ENCODE measurements at places on chromosomes 3 and 15.

GRCh38 chr3:129574206-129574605, 31.2 kb downstream of the H1-8 start:
- no peak for DNase-seq

DNA sequence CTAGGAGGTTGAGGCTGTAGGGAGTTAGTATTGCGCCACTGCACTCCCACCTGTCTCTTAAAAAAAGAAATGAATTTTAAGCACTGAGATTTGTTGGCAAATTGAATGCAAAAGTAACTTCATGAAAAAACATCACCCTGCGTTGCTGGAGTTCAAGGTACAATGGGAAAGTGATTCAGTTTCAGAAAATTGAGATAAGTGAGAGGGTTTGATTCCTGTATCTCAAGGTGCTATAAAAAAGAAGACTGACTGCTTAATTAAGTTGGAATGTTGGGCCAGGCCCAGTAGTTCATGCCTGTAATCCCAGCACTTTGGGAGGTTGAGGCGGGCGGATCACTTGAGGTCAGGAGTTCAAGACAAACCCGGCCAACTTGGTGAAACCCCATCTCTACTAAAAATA, 39.1 kb downstream of the IQGAP1 start:
- DNase-seq = no peak

DNA sequence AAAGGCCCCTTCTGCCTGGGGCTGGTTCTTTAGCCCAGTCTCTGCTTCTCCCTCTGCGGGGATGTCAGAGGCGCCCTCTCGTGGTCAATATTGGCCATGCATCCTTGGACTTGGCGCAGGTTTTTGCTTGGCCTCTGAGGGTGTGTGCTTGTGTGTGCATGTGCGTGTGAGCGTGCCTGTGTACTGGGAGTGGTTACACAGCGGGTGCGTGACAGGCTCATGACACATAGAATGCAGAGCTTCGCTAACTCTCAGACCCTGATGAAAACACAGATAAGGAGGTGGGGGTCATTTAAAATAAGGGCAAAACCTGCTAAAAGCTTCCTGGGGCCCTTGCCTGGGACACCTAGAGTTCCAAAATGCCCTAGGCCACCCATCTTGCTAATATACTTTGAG, 160.9 kb downstream of the SMAD6 start:
- DNase-seq = peak; percentile 58

GRCh38 chr3:78255403-78255802, 1215.5 kb downstream of the ROBO2 start:
- DNase-seq = no peak

GRCh38 chr3:13277860-13278531, 142.1 kb downstream of the NUP210 start:
- DNase-seq = no peak

DNA sequence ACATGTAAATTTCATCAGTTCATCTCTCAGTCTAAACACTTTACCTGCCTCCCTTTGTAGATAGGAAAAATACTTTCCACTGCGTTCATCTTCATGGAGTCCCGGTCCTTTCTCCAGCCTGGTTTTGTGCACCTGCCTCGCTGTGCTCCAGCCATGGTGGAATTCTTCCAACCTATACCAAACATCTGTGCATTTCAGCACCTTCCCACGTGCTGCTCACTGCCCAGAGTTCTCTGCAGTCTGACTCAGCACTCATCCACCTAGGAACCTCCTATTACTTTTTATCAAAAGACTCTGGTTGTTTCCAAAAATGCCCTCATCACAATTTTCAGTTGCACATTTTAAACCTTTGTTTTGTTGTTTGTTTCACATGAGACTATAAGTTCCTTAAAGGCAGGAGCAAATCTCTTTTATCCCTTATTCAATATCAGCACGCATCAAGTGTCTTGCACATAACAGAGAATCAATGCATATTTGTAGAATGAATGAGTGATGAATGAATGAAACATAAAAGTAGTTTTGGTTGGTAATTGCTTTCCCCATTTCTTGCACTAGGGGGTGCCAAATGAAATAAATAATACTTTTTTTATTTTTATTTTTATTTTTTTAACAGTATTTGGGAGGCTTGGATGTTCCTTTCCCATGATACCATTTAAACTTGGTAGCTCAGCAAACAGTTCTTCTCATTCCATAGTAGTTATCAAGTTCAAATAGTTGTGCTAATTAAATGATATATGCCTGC, 30.2 kb upstream of the ADAMTS9 start:
- DNase-seq = no peak

- no peak for DNase-seq
Observed at GRCh38 chr15:95326431-95327182, 1003.9 kb upstream of the NR2F2 start.

DNA sequence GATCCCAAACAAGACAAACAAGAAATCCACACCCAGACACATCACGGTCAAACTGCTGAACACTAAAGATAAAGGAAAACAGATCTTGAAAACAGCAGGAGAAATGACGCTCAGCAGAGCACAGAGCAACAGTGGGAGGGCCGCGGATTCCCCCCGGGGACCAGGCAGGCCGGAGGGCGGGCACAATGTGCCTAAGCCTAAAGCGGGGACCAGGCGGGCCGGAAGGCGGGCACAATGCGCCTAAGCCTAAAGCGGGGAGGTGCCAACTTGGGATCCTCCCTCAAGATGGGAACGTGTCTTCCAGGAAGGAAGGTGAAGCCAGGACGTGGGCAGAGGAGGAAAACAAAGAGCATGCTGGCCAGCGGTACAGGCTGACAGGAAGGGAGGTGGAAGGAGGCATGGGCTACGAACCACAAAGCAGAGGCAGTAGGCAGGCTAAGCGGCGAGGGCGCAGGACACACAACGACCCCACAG, 31.1 kb downstream of the CYFIP1 start:
- no peak for DNase-seq

Measured in GOT3 (cell line).